Kasumi-1 (cell line): ENCODE measurements at places on chromosomes 11 and 22.

GRCh38 chr11:38721586-38722315 lies 2123.7 kb upstream of the RAG2 start:
- no peak for DNase-seq

- DNase-seq = no peak
Observed at GRCh38 chr11:113647856-113648255, 58.3 kb downstream of the TMPRSS5 start.

DNA sequence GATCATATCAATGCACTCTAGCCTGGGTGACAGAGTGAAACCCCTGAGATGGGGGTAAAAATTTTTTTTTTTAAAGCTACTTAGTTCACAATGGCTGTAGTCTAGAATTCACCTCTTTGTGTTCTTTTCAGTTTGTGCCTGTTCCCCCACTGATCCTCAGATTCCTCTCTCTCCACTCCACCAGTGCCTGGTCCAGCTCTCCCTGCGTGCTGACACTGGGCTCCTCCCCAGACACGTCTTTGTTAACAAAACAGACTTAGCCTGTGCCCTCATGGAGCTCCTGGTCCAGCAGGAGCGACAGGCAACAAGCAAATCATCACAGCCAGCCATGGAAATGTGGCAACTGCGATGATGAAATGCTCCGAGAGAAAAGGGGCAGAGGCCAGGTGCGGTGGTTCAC lies 34.0 kb downstream of the IFT27 start:
- no peak for DNase-seq

DNA sequence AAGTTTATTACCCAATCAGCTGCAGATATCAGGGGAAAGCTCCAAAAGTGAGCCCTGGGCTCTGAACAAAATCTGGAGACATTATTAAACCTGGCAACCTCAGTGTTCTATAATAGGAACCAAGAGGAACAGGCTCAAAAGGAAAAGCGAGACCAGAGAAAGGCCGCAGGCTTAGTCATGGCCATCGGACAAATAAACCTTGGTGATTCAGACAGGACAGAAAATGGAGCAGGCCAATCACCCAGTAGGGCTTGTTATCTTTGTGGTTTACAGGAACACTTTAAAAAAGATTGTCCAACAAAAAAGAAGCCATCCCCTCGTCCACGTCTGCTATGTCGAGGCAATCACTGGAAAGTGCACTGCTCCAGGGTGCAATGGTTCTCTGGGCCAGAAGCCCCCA lies 7.7 kb upstream of the PANX1 start:
- DNase-seq = no peak

- peak; percentile 72 for DNase-seq
Observed at GRCh38 chr11:126172596-126173038, 38.8 kb downstream of the RPUSD4 start.

GRCh38 chr11:72939031-72939430 lies 124.8 kb downstream of the ATG16L2 start:
- DNase-seq = no peak

DNA sequence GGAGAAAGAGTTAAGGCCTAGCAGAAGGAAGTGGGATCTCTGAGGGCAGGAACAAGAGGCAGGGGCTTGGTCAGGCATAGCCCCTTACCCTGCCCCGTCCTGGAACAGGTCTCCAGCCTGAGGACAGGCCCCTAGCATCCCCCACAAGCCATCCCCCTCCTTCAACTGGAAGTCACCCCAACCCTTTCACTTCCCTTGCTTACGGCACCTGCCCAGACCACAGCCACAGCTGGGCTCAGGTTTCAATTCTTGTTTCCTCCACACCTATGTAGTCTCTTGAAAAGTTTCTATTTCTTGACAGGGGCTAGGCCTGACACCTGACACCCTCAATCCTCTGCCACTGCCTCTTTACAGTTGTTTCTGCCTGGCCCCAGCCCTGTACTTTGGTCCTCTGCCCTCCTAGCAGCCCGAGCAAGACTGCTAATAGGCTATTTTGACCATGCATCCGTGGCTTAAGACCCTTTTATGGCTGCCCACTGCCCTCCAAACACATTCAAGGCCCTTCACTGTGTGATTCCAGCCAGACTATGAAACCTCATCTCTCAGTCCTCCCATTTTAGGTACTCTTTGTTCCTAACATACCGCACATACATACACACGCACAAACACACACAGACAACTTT lies 10.9 kb upstream of the FCHSD2 start:
- peak; percentile 25 for DNase-seq

DNA sequence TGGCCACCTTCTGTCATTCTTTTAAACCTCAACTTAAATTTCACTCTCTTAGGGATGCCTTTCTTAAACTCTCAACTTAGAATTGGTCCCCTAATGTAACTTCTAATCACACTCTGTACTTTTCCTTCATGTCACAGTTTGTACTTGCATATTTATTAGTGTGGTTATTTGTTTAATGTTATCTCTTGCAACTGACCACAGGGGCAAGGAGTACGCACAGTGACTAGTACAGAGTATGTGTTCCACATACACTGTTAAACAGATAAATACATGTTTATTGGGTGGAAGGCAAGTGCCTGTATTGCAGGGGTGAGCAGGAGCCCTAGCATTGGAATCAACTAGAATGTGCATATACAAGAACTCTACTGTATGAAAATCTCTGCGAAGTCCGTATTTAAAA lies 554.0 kb downstream of the INSC start:
- DNase-seq = no peak

DNA sequence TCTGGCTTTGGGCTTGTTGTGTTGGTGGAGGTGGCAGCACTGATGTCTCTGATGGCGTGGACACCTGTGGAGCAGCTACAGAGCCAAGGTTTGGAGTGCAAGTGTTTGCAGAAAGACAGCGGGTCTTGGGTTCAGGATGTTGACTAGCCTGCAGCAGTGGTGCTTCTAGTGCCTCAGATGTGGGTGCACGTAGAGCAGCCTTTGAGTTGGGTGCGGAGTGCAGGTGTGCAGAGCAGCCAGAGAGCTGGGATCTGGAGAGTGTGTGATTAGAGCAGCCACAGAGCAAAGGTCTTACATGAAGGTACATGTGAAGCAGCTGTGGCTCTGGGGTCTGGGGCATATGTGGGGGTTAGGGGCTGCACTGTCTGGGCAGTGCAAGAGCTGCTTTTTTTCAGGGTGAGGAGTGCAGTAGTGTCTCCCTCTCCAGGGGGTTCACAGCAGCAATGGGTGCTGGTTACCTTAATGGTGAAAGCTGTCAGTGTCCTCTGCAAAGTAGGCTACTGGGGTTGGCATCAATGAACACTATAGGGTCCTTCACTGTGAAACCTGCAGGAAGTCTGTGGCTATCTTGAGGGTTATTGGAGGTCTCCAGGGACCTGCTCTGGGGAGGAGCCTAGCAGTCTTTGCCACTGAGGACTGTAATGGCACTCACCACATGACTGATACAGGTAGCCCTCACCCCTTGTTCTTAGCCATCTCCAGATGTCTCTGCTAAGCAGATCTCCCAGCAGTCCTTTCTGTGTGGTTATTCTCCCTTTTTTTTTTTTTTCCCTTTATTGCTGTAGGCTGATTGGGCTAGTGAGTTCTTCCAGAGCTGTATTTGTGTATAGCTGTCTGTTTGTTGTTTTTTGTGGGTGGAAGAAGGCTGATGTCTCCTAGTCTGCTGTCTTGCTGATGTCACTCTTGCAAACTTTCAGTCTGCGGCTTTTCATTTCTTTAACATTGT lies 14.3 kb downstream of the BIRC2 start:
- no peak for DNase-seq
